ENCODE measurements at places on chromosomes 3 and 15.

DNA sequence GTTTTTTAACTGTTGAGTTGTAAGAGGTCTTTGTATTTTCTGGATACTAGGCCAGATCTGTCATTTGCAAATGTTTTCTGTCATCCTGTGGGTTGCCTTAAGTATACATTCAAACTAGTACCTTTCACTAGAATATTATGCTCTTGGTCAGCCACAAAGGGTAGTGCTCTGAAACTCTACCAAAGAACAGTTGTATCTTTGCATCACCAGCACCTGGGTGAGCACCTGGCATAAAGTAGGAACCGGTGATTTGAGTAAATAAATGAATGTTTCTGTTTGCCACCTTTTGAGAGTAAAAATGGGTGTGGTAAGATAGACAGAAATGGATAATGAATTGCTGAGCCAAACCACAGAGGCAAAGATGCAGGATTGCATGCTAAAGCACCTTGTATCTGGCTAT is 98.7 kb downstream of the SLCO3A1 start:
- no peak for DNase-seq

- peak; percentile 36 for DNase-seq
These were observed 923 bp downstream of the SIAH2 start for GRCh38 chr3:150761831-150762661.

DNA sequence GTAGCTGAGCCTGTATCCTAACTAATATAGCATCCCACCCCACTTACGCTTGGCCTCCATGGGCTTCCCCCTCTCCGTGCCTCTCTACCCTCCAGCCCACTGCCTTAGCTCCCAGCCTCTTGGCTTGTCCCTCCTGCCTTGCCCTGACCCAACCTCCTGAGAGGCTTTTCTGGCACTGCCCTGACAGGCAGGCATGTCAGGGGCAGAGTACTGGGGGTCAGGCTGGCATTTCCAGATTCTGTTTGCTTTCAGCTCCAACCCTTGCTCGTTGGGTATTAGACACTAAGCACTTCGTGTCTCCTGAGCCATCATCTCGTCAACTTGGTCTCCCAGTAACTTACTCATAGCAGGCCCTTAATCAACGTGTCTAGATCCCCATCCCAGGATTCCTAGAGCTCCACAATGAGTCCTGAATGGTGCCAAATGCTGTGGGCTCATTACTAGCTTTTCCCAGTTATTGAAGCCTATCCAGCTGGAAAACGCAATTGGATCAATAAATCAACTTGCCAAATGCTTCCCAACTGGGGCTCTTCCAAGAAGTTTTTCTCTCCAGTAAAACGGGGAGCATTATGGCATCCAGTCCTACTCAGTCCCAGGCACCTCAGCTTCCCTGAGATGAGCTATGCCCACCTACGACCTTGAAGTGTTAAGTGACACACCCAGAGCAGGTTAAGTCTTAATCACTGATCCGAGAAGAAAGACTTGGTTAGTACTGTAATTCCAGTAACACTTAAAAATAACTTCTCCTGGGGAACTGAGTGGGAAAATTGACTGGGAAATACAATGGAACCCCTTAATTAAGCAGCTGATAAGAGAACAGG is 78.5 kb upstream of the DLG1 start:
- DNase-seq: no peak

GRCh38 chr3:31241533-31241932 is 291.2 kb upstream of the STT3B start:
- no peak for DNase-seq

DNA sequence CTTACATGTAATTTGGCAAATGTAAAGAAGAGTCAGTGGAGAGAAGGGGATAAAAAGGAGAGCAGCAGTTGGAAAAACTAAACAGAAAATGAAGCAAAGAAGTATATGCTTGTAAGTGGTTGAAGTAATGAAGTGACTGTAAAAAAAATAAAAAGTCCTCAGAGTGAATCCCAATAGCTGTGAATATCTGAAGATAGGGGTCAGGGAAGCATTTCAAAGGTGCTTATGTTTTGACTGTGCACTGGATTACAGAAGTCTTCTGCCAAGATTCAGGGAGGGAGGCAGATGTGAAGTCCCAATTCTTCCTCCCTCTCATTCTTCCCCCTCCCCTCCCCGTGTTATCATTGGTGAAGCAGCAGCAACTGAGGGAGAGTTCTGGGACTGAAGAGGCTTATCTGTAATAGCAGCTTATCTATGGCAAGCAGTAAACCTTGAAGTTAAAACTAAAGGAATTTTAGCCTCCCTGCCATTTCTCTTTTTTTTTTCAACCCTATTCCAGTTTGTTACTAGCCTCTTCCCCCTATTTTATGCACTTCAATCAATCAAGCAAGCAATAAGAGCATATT is 597.9 kb downstream of the IGSF11 start:
- DNase-seq: no peak

- DNase-seq: no peak
These were observed 50.1 kb downstream of the PCSK6 start for GRCh38 chr15:101439285-101439919.

GRCh38 chr15:31331389-31331788 is 4.8 kb downstream of the KLF13 start:
- DNase-seq: no peak

Data from NCI-H1694 (cell line).